ENCODE measurements at places on chromosomes 2 and 18.

GRCh38 chr2:201980389-201980821 is 53.2 kb upstream of the FZD7 start:
- no peak for DNase-seq

GRCh38 chr2:70133491-70134322 is 46.4 kb downstream of the PCBP1 start:
- no peak for DNase-seq

DNA sequence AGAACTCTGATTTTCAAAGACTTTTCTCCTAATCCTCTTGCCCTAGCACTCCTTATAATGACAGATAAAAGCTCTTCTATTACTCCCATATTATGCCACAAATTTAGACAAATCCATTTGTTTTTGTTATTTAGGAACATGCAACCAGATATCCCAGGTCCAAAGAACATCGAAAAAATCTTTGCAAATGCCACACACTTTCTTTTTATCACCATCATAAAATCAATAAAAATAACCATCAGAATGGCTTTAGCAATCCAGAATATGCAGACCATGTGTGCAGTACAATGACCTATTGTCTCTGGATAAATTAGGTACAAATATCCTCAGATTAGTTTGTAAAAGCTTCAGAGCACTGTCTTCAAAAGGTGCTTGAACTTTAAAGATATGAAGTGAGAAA is 376.2 kb upstream of the TCF4 start:
- no peak for DNase-seq

GRCh38 chr2:16152071-16152927 is 211.9 kb downstream of the MYCN start:
- no peak for DNase-seq

DNA sequence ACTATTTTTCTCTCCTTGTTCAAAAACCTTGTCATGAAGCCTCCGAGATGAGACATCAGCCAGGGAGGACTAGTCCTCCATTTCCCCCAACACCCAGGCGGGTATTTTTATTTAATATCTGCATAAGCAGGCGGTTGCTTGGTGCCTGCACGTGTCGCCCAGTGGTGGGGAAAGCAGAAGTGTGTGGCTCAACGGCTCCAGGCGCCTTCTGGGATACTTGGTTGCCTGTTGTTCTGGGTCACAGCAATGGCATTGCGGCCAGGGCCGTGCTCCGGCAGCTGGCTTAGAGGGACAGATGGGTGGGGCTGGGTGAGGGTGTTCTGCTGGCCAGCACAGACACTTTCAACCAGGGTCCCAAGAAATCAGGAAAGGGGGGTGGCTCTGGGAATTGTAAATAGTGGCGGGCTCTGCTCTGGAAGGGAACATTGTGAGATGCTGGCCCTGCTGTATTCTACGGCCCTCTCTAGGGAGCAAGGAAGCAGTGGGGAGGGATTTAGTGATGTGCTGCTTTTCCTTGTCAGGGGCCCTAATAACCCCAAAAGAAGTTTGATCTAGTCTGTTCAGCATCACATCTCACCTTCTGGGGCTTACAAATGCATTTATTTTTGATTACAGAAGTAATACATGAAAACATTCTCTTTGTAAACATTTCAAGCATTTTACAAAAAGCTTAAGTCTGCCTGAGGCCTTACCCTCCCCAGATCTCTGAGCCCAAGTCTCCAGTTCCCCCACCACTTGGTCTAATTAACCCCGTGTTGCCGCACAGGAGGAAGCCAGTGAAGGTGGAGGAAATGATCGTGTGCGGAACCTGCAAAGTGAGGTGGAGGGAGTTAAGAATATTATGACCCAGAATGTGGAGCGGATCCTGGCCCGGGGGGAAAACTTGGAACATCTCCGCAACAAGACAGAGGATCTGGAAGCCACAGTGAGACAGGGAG is 1.1 kb downstream of the VAMP8 start:
- DNase-seq = no peak

DNA sequence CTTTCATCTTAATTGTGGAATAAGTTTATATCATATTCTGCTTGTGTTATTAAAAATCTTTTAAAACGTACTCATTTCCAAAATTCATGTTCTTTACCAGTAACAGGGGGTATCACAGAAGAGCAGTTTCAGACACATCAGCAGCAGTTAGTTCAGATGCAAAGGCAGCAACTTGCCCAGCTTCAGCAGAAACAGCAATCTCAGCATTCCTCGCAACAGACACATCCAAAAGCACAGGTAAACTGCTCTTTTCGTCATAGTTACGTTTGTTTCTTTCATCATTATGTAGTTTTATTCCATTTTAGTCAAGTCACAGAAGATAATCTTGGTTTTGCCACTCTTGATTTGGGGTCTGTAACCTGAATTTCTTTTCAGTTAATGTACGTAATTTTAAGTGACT is 93.5 kb upstream of the KIF5C start:
- DNase-seq = no peak

- no peak for DNase-seq
Observed at GRCh38 chr2:37224063-37224462, 7.3 kb downstream of the CEBPZ start.

DNA sequence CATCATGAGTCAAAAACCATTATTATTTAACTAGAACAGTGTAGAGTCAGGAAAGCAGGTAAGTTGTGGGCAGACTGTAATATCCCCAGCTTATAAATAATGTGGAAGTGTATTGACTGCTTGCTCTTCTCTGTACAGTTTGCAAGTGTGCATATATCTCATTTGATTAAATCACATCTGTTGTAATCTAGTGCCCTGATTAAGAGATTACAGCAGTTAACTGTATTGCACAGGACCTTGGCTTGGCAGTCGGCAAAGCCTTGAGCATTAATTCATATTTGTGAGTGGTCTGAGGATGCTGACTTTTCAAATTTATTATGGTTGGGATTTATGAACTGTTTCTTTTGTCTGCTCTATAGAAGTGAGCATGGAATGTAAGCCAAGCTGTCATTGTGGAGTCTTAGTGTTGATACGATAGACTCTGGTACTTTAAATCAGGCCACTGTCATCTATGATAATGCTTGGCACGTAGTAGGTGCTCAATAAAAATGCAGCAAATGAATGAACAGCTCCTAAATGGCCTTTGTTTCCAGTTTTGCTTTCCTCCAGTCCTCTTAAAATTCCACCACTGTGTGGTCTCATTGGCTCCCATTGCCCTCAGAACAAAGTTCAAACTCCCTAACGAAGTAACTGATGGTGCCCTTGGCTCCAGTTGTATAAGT is 48.3 kb downstream of the RAB31 start:
- no peak for DNase-seq

DNA sequence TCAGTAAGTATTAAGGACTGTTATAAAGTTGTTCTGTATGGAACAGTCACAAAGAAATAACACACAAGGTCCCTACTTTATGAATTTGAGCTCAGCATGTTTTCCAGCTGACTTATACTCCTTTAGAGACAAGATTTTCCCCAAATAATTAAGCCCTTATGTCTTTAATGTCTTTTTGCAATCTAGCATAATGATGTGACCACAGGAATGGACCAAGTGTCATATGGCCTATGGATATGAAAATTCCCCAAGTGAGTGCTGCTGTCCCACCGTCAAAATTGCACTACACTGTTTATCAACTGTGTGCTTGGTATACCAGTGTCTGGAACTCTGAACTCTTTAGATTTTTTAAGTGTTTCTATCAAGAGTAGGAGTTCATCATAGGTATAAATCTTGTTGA is 369.6 kb downstream of the PID1 start:
- DNase-seq = no peak

GRCh38 chr18:74457725-74458421 is 765 bp upstream of the DIPK1C start:
- no peak for DNase-seq

- no peak for DNase-seq
Observed at GRCh38 chr2:58475756-58476155, 234.6 kb upstream of the FANCL start.

- DNase-seq = no peak
Observed at GRCh38 chr2:179825494-179825893, 35.9 kb downstream of the ZNF385B start.

DNA sequence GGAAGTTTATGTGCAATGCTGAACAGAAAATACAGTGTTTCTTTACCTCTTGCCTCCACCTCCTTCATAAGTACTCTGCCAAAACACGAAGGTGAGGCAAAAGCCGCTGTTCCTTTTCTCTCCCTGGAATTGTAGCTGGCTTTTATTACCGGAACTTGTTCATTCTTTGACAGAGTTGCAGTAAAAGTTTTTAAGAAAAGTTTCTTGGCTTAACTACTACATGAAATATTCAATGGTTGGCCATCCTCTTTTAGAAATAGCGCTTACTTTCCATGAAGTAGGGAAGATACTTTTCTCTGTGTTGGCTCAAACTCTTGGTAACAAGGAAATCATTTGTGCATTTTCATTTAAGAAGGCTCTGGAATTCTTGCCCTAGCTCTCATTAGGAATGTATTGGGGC is 950.7 kb upstream of the FANCL start:
- no peak for DNase-seq

GRCh38 chr2:165203689-165204559 is at the start of gene SCN3A:
SCN3A (minus strand) TSS chr2:165204050; CDS start chr2:165176394, 27,656 bp downstream.
- DNase-seq = peak; percentile 44

DNA sequence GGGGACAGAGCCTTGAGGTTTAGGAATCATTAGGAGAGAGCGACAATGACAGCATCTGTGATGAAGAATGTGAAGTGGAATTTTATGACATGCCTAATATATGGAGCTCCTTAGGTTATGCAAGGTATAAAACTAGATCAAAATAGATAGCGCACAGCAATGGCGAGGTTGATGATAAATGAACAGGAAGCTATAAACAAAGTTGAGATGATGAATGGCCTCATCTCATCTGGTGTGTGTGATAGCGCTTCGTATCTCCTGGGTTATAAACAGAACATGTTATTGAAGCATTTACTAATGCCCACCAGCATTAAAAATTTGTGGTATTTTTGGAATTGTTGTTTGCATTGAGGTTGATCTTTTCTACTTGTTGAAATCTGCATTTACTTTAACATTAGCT is 231.5 kb downstream of the LTBP1 start:
- DNase-seq = no peak

DNA sequence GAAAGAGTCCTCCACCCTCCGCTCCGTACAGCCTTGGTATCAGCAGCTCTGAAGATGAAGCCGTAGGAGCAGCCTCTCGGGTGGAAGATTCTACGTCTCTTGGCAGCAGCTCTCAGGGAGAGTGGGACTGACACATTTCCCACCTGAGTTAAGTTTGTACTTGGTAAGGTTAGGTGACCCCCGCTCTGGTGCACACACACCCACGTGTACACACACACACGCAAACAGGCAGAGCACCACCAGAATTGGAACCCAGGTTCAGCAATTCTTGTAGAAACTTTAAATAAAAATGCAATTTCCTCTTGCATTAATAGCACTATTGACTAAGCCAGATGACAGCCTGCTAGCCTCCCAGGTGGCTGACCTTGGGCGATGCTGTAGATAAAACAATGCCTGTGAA is 111.5 kb downstream of the MBP start:
- DNase-seq = no peak

- no peak for DNase-seq
Observed at GRCh38 chr2:100744589-100744988, 75.3 kb upstream of the NPAS2 start.

- no peak for DNase-seq
Observed at GRCh38 chr2:5111581-5111980, 580.6 kb upstream of the SOX11 start.

DNA sequence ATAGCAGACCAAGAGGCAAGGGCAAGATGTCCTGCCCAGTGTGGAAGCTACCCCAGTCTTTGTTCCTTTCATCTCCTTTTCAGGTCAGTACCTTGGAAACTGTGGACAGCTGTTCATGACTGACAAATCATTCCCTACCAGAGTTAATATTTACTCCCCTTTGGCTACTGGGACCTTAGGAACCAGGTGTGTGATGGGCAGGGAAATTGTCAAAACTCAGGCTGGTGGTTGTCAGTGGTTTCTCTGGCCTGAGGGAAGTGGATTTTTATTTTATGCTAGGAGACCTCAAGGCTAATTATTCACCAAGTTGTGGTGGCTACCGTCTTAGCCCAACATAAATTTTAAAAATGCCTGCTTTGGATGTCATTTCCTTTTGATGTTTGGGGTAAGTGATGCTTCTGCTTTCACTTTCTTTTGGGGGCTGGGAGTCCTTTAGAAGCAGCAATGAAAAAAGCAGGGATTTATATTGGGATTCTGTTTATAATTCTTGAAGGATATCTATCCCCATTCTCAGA is 119.3 kb downstream of the SETBP1 start:
- DNase-seq = no peak

DNA sequence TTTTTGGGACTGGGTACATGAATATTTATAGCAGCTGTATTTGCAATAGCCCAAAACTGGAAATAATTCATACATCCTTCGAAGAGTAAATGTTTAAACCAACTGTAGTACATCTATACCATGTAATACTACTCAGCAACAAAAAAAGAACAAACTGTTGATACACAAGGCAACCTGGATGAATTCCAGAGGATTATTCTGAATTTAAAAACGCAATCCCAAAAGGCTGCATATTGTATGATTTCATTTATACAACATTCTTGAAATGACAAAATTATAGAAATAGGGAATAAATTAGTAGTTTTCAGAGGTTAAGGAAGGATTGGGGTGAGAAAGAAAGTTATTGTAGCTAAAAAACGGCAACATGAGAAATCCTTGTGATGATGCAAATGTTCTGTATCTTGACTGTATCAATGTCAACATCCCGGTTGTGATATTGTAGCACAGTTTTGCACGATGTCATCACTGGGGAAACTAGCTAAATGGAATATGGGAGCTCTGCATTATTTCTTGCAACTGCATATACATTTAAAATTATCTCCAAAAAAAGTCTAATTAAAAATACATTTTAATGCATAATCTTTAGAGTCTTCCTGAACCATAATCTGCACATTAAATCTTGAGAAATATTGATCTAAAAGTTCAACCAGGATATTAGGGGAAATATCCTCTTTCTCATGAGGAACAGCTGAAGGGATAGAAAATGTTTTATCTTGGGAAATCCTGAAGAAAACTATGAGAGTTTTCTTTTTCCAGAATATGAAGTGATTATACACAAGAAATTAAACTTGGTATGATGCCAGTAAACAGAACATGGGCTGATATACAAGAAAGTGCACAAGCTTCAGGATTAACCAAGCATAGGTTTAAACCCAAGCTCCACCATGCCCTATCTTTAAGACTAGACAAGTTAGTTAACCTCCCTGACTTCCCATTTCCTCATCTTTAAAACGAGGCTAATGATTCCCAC is 21.9 kb downstream of the EVA1A start:
- DNase-seq = no peak

- no peak for DNase-seq
Observed at GRCh38 chr2:127228102-127228501, 8.0 kb upstream of the CYP27C1 start.
